NCI-H460 (cell line): ENCODE measurements at places on chromosomes 7 and 10. TPM values are rescaled to one million over a fixed set of nuclear protein-coding genes. Genes with fewer than 3 reads are reported as not detected.

- DNase-seq: no peak
Observed at GRCh38 chr7:85000735-85001350, 186.0 kb downstream of the SEMA3D start.

- DNase-seq: no peak
Observed at GRCh38 chr10:112792487-112793201, 157.4 kb upstream of the TCF7L2 start.

- DNase-seq: no peak
Observed at GRCh38 chr10:79602953-79603352, 7.8 kb upstream of the SFTPA1 start.

DNA sequence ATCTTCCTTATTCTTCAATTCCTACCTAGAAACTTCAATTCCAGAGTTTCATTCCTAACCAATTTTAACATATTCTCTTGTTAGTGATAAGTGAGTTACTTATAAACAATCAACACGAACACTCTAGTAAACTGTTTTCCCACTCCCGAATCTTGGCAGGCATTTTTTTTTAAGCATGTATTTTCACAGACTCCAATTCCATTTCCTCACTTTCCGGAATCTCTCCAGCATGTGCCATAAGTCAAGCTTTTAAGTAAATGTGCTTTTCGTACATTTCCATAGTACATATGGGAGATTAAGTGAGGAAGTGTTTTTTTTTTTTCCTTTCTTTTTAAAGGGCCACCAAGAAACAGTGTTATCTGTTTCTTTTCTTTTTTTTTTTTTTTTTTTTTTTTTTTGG, 89.1 kb downstream of the FGFR2 start:
- DNase-seq: no peak

- DNase-seq: no peak
Observed at GRCh38 chr7:24580283-24580946, 7.2 kb downstream of the PALS2 start.

DNA sequence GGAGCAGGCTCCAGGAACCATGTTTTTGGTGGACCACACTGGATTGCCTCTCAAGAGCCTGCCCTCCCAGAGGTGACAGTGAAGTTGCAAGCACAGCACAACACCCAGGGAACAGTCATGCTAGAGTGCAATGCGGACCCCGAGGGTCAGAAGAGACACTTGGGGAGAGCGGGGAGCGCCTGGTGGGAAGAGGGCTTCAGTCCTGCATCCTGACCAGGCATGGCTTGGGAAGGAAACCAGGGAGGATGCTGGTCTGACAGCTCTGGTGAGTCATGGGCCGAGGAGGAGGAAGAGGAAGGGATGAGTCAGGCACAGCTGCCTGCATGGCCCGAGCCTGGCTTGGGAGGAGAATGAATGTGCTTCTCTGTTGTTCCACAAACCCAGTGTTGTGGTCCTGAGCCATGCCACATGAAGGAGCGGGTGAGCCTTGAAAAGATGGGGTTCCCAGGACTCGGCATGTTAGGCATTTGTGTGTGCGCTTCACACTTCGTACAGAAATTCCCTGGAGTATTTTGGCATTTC, 29.5 kb upstream of the ANKRD2 start:
- DNase-seq: peak; percentile 62

DNA sequence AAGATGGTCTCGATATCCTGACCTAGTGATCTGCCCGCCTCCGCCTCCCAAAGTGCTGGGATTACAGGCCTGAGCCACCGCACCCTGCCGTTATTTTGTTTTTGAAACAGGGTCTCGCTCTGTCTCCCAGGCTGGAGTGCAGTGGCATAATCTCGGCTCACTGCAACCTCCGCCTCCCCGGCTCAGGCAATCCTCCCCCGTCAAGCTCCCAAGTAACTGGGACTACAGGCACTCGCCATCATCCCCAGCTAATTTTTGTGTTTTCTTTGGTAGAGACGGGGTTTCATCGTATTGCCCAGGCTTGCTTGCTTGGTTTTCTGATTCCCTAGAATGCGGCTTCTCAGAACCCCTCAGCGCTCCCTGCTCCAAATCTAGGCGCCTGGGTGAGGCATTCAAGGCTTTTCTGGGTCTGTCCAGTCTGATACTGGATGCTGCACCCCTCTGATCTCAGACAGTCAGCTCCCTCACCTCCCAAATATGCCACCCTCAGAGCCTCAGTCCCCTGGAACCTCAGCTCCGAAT, 1.3 kb downstream of the TFR2 start:
- no peak for DNase-seq

DNA sequence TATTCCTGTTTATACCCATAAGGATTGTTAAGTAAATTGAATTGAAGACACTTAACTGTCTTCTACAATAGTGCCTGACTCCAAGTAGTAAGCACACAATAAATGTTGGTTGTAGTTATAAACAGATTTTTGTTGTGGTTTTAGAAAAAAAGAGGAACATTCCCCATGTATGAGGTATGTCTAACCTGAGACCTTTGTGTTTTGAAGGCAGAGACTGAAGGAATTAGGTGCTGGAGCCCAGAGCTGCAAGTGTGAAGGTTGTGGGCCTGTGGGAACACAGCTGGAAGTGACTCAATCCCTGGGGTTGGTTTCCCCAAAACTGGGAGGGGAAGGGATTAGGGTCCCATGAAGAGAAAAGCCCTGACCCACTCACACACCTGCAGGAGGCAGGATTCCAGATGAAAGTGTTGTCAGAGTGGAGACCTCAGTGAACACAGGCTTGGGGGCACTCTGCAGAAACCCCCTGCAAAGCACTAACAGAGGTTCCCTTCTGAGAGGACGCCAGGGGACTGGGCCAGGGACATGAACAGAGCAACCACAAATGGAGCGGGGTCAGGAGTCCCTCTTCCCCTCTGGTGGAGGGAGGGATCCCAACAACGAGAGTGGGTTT, 265.1 kb upstream of the KLF14 start:
- no peak for DNase-seq

DNA sequence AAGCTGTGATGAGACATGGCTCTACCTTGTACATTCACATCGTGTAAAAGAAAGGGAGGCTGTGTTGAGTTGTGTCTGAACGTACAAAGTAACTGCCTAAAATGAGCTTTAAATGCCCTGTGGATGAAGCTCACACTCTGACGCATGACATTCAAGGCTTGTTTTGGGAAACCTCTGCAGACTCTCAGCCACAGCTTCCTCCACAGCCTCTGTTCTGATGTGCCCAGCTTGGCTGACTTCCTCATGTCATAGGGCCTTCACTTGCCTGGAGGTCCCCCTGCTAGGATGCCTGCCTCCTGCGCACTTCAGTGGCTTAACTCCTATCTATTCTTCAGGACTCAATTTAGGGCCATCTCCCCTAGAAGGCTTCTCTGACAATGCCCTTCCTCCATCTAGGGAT, 230.0 kb upstream of the HABP2 start:
- DNase-seq: no peak

GRCh38 chr10:96720422-96721206, at the start of gene PIK3AP1:
Gene PIK3AP1 (minus strand): TSS chr10:96720514. CDS start chr10:96720394, 120 bp downstream.
- no peak for DNase-seq

DNA sequence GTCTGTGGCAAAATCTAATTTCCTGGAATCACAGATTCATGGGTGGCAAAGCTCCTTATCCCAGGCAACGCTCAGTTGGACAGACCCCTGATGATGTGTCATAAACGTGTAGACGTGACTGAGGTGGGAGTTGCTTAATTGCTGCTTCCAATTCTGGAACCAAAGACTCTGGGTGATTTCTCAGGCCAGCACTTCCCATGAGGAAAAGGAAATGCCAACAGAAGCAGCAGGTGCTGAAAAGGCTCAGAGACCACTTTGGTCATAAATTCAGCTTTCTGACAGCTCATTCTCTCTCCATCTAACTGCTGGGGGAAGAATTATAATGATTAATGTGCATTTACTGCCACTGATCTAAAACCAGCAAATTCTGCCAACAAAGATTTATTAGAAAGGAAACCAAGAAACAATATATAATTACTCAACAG, 88.7 kb downstream of the OSBPL3 start:
- DNase-seq: no peak

- DNase-seq: no peak
Observed at GRCh38 chr7:11244149-11244548, 270.5 kb downstream of the PHF14 start.

DNA sequence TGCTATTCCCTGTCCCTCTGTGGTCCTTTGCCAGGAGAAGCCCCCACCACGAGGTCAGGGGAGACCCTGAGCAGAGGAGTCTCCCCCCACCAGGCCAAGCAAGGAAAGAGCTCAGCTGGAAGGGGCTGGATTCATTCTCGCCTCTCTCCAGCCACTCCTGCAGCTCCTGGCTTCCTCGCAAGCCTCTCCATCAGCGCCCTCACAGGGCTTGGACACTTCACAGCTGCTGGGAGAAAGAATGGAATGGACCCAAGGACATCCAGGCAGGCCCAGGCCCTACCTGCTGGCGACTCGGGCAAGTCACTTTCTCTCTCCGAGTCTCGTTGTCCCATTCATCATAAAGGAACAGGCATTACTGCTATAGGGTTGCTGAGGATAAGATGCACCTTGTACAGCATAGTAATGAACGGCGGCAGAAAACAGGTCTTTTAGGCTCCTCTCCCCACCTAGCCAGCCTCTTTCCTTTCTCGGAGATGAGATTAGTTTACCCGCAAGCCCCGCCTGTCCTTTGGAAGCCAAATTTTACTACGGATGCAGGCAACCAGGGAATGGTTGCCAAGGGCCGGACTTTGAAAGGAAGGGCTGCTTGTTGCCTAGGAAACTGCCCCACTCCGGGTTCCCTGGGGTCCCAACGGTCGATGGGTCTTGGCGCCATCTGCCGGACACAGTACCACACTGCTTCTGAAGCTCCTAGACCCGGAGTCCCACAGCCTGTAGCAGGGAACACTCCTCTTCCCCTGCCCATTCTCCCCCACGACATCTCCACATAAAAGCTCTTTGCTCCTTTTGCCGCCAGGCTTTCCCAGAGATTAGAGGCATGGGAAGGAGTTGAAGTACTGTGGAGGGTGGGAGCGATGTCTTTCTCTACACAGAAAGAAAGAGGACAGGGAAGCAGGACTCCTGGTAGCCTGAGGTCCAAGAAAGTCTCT, 22.3 kb downstream of the IMPDH1 start:
- DNase-seq: peak; percentile 54

DNA sequence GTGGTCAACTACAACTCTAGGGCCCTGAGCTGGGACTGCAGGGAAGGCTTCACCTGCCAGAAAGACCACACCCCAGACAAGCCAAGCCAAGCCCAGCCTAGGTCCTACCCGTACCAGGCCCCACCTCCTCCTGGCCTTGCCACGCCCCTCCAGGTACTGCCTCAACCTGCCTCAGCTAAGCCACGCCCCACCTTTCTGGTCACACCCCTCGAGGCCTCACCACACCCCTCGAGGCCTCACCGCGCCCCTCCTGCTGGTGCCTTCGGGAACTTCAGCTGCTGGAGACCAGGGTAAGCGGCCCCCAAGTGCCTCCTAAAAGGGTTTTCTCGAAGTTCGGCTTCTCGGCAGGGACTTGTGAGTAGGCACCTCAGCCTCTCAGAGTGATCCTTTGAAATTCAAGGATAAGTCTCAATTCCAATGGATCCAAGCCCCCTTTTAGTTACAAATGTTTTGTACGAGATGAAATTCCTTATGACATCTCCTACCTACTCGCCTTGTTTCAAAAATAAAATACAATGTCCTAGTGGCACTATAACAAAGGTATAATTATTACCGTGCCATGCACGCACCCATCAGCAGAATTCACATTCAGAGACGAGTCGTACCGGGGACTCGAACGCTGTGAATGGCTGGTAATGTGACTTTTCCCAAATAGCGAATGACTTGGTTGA, 171.2 kb downstream of the ARHGAP21 start:
- DNase-seq: peak; percentile 11

DNA sequence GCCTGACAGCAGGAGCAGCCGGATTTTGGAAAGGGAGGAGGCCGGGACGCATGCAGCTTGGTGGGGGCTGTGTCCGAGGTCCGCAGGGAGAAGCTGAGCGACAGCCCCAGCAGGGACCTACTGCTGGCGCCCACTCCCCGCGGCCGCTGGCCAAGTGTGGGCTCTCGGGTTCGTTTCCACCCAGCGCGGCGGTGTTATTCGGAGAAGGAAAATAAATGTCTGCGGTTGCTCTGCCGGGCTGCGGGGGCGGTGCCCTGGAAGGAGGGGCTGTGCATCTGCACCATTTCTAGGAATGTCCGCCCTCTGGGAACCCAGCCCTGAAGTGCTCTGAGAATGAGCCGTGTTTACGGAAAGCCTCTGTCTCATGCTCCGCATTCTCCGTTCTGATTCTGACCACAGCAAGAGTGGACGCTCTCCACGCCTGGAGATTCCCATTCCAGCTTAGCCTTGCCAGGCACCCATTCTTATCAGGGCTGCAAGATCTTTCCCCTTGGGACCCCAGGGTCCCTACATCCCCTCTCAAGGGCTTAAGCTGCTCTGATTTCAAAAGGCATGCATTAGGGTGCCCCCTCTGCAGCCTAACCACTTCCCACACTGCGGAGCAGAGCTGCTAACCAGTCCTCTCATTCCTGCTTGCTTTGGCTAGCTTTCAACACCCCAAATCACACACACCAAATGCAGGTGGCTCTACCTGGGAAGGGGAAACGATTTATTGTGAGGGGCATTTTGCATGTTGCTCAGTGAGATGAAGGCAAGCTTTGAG, 256.6 kb upstream of the GLI3 start:
- peak; percentile 38 for DNase-seq

The EGR2 gene
- total RNA-seq: 0.26 and 0.32 TPM in 2 replicates

The FGFBP3 gene
- 1.6 and 2.1 TPM in 2 replicates for total RNA-seq

The EEPD1 gene
- 0.40 and 0.67 TPM in 2 replicates for total RNA-seq

The GIMAP1 gene
- not detected in 2 replicates for total RNA-seq

The ITGA8 gene
- total RNA-seq: not detected in 2 replicates

The NSUN6 gene
- 7.3 and 10.5 TPM in 2 replicates for total RNA-seq

The DNAJC30 gene
- 2.8 and 3.5 TPM in 2 replicates for total RNA-seq

The TEX36 gene
- not detected in 2 replicates for total RNA-seq

The SH2D4B gene
- 0.02 TPM in 1 of 2 replicates, not detected in the other for total RNA-seq
